ENCODE measurements at places on chromosomes 5 and 9.
A peak's percentile ranks its signal among the peaks of the same experiment; 100 is the strongest.

DNA sequence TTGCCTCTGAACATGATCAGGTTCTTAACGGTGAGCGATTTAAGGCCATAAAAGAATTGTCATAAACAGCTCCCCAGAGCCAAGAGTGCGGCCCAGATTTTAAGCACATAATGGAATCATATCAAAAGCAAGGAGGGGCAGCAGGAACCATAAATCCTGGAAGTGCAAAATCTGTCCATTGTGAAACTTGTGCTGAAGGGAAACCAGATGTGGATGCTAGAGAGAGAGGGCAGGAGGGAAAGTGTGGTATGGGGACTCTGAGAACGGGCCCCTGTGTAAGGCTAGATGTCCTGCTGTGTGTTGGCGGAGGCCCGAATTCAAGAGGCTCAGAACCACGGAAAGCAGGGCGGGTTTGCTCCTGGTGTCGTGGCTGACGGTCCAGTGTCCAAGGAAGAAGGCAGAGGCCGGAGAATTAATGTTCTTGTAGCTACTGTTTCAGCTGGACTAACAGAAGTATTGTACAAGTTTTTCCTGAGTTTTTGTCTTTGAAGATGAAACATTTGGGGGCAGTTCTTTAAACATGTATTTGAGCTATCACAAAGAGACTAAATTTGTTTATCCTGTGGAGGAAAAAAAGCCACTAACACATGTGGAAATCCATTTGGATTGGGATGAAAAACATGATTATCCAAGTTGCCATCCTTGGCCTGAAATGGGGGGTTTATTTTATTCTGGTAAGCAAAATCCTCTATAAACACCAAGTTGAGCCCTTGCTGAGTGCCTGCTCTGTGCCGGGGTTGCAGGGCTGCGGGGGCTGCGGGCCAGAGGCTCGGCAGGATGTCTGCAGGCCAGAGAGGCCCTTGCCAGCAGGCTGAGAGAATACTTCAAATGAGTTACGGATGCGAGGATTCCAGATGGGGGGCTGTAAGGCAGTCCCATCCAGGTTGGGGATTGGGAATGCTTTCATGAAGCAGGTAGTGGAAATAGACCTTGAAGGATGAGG lies 9.2 kb upstream of the CXCL14 start:
- no peaks in the 10 kb centered on the region for H3K4me1 ChIP-seq
- no peak overlapping the region for H3K27ac ChIP-seq
- no peaks in the 10 kb centered on the region for H3K27me3 ChIP-seq
- H3K4me3 ChIP-seq: no peak overlapping the region

DNA sequence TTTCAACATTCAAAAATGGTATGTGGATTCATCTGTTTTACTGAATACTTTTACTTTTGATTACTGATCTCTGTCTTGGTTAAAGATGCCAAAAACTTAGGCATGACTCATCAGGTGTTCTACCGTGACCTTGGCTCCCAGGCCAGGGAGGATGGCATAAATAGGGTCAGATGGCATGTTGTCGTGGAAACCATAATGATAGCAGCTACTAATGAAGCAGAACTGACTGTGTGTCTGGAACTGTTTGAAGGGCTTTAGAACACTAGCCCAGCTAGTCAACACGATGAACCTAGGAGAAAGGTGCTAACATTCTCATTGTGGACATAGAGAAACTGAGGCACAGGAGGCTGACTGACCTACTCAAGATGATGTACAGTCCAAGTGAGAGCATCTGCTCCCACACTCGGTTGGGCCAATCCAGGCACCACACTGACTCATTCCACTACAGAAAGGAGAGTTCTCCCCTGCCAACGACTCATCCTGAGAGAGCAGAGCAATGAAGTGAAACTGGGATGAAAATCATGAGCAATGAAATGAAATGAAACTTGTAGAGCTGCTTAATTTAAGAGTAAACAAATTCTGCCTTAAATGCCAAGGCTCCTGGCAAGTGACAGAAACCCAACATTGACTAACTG lies 116.0 kb downstream of the TENT4A start:
- H3K27ac ChIP-seq: no peak overlapping the region
- H3K36me3 ChIP-seq: no peaks in the 10 kb centered on the region
- no peaks in the 10 kb centered on the region for H3K27me3 ChIP-seq
- H3K4me3 ChIP-seq: no peak overlapping the region

- H3K36me3 ChIP-seq: no peaks in the 10 kb centered on the region
- no peak overlapping the region for H3K4me3 ChIP-seq
- H3K27me3 ChIP-seq: no peaks in the 10 kb centered on the region
- no peak for DNase-seq
- H3K4me1 ChIP-seq: no peaks in the 10 kb centered on the region
These were observed 132.0 kb upstream of the FAM120A start for GRCh38 chr9:93319301-93319991.

DNA sequence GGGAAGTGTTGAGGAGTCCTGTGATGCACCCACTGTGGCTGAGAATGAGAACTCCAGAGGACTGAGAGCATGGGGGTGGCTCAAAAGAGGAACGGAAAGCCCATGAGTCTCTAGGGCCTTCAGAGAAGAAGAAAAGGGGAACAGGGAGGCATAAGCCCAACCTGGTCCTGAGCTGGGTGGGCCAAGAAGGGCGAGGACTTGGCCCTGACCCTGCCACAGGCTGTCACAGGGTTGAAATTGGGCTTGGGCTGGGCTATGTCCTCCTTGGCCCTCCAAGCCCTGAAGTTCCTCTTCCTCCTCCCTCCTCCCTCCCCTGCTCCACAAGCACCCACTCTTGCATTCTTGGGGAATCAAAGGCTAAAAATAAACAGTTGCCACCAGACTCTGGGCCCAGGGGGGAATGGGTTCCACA lies 49.3 kb upstream of the PPARGC1B start:
- no peak overlapping the region for H3K27ac ChIP-seq
- H3K4me3 ChIP-seq: no peak overlapping the region
- H3K36me3 ChIP-seq: no peaks in the 10 kb centered on the region
- DNase-seq: no peak

GRCh38 chr5:105088102-105088501 lies 1525.5 kb upstream of the NUDT12 start:
- DNase-seq: no peak
- H3K36me3 ChIP-seq: no peaks in the 10 kb centered on the region
- H3K4me1 ChIP-seq: no peaks in the 10 kb centered on the region

GRCh38 chr9:135523521-135524129 lies 2.4 kb downstream of the LCN1 start:
- no peak overlapping the region for H3K4me3 ChIP-seq
- H3K36me3 ChIP-seq: no peaks in the 10 kb centered on the region
- no peaks in the 10 kb centered on the region for H3K27me3 ChIP-seq
- no peaks in the 10 kb centered on the region for H3K4me1 ChIP-seq

- H3K4me1 ChIP-seq: peaks cover 37% of the 10 kb centered on the region
- H3K27me3 ChIP-seq: no peaks in the 10 kb centered on the region
- no peak overlapping the region for H3K27ac ChIP-seq
- no peak for DNase-seq
- no peaks in the 10 kb centered on the region for H3K36me3 ChIP-seq
These were observed 71.5 kb downstream of the ANKRD33B start for GRCh38 chr5:10635257-10635866.

GRCh38 chr9:21854594-21854993 lies 52.2 kb downstream of the MTAP start:
- no peaks in the 10 kb centered on the region for H3K4me1 ChIP-seq
- no peak overlapping the region for H3K4me3 ChIP-seq
- DNase-seq: no peak
- no peaks in the 10 kb centered on the region for H3K27me3 ChIP-seq
- H3K27ac ChIP-seq: no peak overlapping the region
- peaks cover 47% of the 10 kb centered on the region for H3K36me3 ChIP-seq

DNA sequence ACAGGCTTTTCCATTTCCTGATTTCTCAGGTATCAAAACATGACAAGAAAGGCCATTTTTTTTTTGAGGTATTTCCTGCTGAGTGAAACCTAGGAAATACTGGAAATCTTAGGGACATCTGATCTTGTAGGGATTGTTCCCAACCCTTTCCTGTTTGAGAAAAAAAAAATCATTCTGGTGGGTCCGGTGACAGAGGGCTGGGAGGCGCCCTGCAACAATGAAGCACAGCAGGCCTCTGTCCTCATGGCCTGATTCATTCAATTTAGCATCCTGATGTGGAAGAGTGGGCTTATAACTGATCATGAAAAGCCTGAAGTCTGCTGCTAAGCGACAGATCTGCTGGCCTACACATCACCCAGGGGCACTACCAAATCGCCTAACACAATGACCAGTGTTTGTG lies 3.0 kb upstream of the C9orf153 start:
- no peaks in the 10 kb centered on the region for H3K4me1 ChIP-seq
- H3K27ac ChIP-seq: no peak overlapping the region
- no peaks in the 10 kb centered on the region for H3K27me3 ChIP-seq
- DNase-seq: no peak

GRCh38 chr5:128304088-128304487 lies 220.5 kb downstream of the SLC12A2 start:
- H3K36me3 ChIP-seq: 0 out of 2 replicates have a peak, but pooled peaks cover 5% of the 10 kb centered on the region
- no peak for DNase-seq
- no peaks in the 10 kb centered on the region for H3K27me3 ChIP-seq
- H3K4me3 ChIP-seq: no peak overlapping the region
- H3K4me1 ChIP-seq: 0 out of 2 replicates have a peak, but pooled peaks cover 7% of the 10 kb centered on the region
- no peak overlapping the region for H3K27ac ChIP-seq

DNA sequence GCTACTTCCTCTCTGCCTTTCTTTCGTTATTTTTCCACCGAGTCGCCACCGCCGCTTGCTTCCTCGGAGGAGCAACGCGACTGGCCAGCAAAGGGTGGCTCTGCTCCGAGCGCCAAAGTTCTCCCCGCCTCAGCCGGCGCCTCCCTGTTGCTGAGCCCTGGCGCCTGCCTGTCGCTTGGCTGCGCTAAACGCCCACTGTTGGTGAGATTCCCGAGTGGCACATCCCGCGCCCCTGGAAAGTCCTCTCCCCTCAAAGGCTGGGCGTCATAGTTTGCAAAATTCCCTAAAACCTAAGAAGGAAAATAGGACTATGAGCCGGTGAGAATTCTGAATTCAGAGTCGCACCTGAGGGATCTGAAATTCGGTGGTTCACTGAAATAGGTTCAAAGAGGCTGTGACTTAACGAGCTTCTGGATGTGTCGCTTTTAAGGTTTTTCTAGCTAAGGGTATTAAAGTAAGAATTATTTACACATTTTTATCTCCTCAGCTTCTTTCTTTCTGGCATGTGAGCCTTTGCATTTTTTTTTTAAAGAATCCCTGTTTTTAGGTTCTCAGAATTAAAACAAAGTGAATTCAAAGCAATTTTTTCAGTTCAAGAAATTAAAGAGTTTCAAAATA lies at the start of gene GRIN3A:
TSS of gene GRIN3A (minus strand) at position 82 of the 618 bp plus-strand sequence. CDS start 668 bp downstream, outside the sequence.
- no peaks in the 10 kb centered on the region for H3K36me3 ChIP-seq
- DNase-seq: peak; percentile 57
- H3K4me3 ChIP-seq: peak within 1 kb of the TSS; percentile 70
- peaks cover 60% of the 10 kb centered on the region for H3K27me3 ChIP-seq
- H3K27ac ChIP-seq: no peak within 1 kb of the TSS

- no peaks in the 10 kb centered on the region for H3K4me1 ChIP-seq
- H3K27me3 ChIP-seq: no peaks in the 10 kb centered on the region
- DNase-seq: no peak
- H3K27ac ChIP-seq: no peak overlapping the region
- H3K36me3 ChIP-seq: no peaks in the 10 kb centered on the region
- H3K4me3 ChIP-seq: no peak overlapping the region
These were observed 614 bp upstream of the LCN6 start for GRCh38 chr9:136748666-136749611.

DNA sequence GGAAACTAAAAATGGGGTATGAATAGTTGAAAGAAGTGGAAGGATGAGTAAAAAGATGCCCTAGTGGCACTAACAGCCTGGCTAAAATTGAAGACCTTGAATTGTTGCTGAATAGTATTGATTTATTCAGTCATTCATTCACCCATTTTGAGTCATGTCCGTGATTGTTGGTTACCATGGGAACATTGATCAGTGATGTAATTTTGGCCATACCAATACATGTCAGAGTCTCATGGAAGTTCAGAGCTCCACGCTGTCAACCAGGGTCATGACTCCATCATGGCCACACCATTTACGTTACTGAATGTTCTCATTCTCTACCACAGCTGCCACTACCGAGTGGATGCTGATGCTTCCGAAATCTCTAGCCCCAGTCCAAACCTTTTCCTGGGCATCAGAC lies 62.5 kb upstream of the FOXE1 start:
- no peak for DNase-seq
- H3K4me3 ChIP-seq: no peak overlapping the region
- no peaks in the 10 kb centered on the region for H3K4me1 ChIP-seq
- H3K27me3 ChIP-seq: no peaks in the 10 kb centered on the region
- no peaks in the 10 kb centered on the region for H3K36me3 ChIP-seq

DNA sequence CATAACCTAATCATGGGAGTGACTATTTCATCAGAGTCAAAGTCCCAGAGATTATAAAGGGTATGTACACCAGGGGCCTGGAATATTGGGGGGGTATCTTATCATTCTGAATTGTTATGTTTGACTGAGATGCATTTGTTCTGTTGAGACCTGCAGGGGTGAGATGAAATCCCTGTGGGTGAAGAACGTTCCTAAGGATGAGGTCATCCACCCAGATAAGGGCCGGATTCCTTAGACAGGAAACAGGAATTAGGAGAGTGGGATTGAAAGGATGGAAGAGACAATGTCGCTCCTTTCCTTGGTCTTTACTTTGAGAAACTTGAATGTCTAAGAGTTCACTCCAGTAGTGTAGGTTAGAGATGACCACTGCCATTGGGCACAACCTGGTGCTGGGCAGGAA lies 54.7 kb downstream of the GAS1 start:
- no peaks in the 10 kb centered on the region for H3K36me3 ChIP-seq
- no peak for DNase-seq
- H3K27me3 ChIP-seq: no peaks in the 10 kb centered on the region
- H3K4me3 ChIP-seq: no peak overlapping the region
- peaks cover 5% of the 10 kb centered on the region for H3K4me1 ChIP-seq

DNA sequence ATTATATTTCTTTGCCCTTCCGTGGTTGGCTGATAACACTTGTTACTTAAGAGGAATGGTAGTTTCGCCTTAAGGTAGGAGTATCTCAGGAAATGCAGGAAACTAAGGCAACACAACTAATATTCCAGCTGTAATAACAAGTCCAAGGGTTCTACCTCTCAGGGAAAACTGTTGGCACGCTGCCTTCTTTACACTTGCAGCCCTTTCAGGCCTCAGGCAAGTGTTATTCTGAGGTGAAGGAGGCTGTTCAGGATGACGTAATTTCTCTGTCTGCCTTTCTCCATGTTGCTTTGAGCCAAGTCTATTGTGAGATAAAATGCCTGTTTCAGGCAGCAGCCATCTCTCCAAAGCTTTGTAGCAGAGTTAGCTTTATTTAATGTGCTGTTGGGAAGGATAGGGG lies 38.0 kb downstream of the VCAN start:
- H3K27me3 ChIP-seq: no peaks in the 10 kb centered on the region
- no peaks in the 10 kb centered on the region for H3K4me1 ChIP-seq
- H3K27ac ChIP-seq: no peak overlapping the region
- H3K36me3 ChIP-seq: peaks cover 25% of the 10 kb centered on the region

DNA sequence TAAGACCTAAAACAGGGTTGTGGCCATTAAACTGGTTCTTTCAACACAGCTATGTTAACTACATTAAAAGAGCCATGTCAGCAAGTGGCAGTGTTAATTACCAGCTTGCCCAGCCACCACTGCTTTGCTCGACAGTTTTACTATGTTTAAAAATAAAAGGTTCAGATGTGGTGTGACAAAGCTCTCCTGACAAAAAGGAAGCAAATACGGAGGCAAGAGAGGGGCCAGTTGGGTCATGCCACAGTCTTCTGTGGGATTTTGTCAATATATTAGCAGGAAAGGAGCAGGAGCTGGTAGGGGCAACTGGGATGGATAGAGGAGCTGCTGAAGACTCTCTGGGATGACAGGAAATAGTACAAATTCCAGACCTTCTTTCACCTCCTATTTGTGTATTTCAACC lies 113.5 kb upstream of the PCA3 start:
- H3K27ac ChIP-seq: peak overlapping the region; percentile 88
- H3K36me3 ChIP-seq: no peaks in the 10 kb centered on the region
- H3K27me3 ChIP-seq: no peaks in the 10 kb centered on the region
- peak overlapping the region; percentile 17 for H3K4me3 ChIP-seq
